ENCODE measurements at places on chromosomes 11 and 22.

GRCh38 chr11:26473216-26474194 lies 98.6 kb downstream of the MUC15 start:
- no peak for DNase-seq

- DNase-seq: no peak
These were observed 2.2 kb upstream of the TMPRSS13 start for GRCh38 chr11:117931331-117931950.

GRCh38 chr11:37364246-37364839 lies 766.3 kb upstream of the RAG2 start:
- no peak for DNase-seq

GRCh38 chr11:78080084-78080817 lies 589 bp upstream of the NDUFC2 start:
- DNase-seq: no peak

- no peak for DNase-seq
These were observed 70.1 kb downstream of the MICAL2 start for GRCh38 chr11:12180257-12181205.

DNA sequence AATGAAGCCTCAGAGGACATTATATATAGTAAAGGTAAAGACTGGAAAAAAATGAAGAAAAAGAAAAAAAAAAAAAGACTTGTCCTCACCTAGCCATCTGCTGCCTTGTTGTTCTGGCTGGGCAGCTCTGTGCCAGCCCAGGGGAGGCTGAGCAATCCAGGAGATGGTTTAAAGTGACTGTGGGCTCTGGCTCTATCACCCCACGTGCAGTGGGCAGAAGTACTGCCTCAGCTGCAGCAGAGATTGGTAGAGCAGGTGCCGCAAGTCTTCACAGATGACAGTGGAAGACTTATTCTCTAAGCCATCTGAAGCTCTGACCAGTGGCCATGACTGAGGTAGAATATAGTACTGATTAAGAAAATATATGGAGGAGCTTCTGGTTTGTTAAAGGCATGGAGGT lies 62.2 kb downstream of the SGSM3 start:
- no peak for DNase-seq

DNA sequence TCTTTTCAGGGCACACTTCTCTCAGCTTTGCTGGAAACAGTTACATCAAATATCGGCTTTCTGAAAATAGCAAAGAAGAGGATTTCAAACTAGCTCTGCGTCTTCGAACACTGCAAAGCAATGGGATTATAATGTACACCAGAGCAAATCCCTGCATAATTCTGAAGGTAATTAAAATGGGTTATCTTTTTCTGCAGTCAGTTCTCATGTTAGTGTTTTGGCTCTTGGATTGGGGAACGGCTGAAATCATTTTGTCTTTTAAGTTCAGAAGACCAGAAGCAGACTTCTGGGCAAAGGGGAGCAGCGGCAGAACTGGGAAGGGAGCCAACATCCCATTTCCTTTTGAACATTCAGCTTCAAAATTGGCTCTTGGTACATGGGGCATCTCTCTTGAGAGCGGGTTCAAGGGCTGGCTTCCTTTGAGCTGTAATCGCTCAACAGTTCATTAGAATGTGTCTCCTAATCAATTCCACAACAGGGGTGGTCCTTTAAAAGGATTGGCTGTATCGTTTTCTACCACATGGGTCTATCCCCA lies 110.2 kb upstream of the MTNR1B start:
- no peak for DNase-seq

- no peak for DNase-seq
These were observed 595.4 kb upstream of the CHORDC1 start for GRCh38 chr11:90818196-90818745.
